NCI-H1417 treated with DMSO at 0.1 percent for 48 hours (cell line): ENCODE measurements at places on chromosomes 3 and 15.

- DNase-seq = no peak
These were observed 32.6 kb upstream of the ITGA11 start for GRCh38 chr15:68464448-68465090.

GRCh38 chr15:78195735-78196201 is 38.6 kb downstream of the ACSBG1 start:
- DNase-seq = no peak

GRCh38 chr3:56962206-56962605 is 98.3 kb upstream of the SPATA12 start:
- no peak for DNase-seq

GRCh38 chr3:185807445-185808068 is 17.3 kb downstream of the IGF2BP2 start:
- DNase-seq = no peak

- DNase-seq = no peak
These were observed 10.4 kb downstream of the WDR82 start for GRCh38 chr3:52268036-52268435.

DNA sequence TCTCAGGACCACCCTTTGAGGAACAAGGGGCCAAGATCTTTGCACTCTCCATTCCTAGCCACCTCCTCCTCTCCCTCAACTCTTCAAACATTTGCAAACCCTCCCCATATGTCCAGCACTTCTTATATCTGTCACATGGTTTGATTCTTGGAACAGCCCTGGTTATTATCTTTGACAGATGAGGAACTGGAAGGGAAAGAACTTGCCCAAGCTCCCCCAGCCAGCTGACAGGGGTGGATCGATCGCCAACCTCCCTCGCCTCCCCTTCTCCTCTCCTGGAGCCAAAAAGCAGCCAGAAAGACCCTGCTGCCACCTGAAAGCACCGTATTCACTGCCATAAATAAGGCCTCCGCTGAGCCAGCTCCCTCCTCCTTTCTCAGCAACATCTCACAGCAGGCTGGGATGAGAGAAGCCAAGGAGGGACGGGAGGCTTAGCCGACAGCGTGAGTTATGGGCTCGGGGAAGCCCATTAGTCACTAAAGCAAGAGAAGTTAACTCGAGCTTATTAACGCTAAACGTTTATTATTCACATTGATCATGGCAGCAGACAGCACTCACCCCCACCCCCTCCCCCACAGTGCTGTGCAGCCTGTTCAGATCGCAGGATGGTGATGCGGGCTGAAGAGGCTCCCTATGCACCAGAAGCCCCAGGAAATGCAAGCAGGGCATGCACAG is 22.2 kb upstream of the FGD5 start:
- no peak for DNase-seq

GRCh38 chr3:128313935-128314334 is 152.8 kb downstream of the DNAJB8 start:
- DNase-seq = no peak

DNA sequence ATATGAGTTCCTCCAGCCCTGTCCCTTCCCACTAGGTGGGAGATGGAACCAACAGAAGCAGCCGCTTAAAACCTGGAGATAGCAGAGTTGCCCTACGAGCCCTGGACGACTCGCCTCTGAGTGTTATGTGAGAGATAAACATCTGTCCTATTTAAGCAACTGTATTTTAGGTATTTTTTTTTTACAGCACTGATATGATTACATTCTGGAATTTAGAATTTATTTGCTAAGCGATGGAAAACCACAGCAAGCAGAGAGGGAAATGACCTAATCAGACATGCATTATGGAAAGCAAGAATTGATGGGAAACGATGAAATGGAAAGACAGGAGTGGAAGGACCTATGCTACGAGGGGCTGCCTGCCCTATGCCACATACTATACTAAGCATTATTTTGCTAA is 379.0 kb upstream of the IL12A start:
- DNase-seq = no peak

GRCh38 chr3:2993736-2994135 is 116.4 kb downstream of the IL5RA start:
- DNase-seq = no peak

DNA sequence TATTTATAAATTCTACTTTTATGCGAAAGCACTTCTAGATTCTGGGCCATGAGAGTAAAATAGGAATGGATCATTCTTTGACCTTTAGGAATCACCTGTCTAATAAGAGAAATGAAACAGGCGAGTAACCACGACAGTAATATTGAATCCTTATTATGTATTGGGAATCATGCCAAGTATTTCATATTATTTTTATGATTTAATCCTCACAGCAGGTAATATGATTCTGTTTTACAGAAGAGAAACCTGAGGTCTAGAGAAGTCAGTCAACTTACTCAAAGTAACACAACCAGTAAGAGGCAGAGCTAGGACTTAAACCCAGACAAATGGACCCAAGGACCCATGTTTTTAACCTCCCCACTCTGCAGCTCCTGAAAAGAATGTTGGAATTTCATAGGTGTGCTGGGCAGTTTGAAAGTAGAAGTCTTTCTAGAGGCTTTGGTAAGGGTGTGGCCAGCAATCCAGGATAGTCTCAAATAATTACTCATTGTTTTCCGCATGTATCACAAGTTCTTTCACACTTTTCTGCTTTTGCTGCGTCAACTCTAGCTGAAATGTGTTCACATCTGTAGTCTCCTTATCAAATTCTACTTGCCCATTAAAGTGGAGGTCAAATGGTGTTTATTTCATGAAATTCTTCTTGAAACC is 181.7 kb downstream of the TPRG1 start:
- DNase-seq = no peak

- no peak for DNase-seq
These were observed 90.0 kb downstream of the RBPMS2 start for GRCh38 chr15:64685230-64685888.

GRCh38 chr3:79729096-79729495 is 38.7 kb downstream of the ROBO1 start:
- no peak for DNase-seq

DNA sequence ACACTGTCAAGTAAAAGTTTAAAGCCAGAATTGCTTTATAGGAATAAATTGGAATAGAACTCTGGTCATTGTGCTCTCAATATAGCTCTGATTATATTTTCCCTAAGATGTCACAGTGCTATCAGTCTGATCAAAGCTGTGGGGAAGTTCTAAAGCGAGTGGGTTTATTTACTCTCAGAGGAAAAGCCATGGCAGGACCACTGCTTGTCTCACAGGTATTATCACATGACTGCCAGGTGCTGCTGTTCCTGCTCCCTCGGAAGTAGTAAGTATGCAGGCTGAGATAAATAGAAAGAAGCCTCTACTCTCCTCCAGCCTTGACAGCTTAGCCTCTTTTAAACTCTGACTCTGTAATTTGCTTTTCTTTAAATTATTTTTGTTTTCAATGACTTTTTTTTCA is 49.1 kb upstream of the UTS2B start:
- no peak for DNase-seq

DNA sequence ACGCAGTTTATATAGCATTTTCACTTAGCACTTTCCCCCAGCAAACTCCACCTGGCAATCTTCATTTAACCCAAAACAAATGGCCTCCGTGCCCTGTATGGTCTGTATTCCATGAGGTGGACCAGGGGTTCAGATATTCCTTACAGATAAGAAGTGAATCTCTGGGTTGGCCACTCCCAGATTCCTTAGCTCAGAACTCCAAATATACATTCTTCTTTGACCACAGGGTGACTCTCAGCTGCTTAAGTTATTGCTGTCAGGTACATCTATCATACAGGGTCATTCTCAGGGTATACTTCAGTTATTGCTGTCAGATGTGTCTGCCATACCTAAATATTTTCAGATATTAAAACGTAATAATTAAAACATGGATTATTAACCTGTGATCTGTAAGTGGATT is 229.8 kb downstream of the TBL1XR1 start:
- DNase-seq = no peak

DNA sequence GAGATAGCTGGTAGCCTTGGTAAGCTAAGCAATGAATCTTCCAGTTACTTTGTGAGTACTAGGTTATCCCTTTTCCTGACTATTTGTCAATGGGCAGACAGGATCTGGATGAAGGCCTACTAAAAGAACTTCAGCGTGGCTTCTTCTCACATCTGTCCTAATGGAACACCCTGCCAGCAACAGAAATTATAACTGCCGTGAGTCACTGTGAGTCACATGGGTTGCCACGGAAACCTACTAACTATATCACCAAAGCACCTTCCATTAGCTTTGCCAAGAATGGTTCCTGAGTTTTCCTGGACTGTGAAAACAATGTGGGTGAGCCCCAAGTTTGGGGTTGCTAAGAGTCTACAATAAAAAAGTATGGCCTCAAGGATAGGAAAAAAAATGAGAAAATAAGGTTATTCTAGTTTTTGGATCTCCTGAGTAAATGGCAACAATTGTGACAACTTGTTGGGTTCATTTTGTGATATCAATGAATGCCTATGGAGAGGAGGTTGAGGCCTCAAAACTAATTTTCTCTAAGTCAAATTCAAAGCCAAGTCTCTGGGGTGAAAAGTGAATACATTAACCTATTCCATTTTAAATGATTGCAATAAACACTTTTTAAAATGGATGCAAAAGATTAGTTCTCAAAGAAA is 195.1 kb upstream of the ICE2 start:
- no peak for DNase-seq

GRCh38 chr15:72971766-72972165 is 80.5 kb upstream of the NEO1 start:
- no peak for DNase-seq

GRCh38 chr15:48888191-48888590 is 10.3 kb downstream of the EID1 start:
- DNase-seq = no peak

GRCh38 chr15:84898761-84899160 is 14.3 kb downstream of the SLC28A1 start:
- DNase-seq = no peak

DNA sequence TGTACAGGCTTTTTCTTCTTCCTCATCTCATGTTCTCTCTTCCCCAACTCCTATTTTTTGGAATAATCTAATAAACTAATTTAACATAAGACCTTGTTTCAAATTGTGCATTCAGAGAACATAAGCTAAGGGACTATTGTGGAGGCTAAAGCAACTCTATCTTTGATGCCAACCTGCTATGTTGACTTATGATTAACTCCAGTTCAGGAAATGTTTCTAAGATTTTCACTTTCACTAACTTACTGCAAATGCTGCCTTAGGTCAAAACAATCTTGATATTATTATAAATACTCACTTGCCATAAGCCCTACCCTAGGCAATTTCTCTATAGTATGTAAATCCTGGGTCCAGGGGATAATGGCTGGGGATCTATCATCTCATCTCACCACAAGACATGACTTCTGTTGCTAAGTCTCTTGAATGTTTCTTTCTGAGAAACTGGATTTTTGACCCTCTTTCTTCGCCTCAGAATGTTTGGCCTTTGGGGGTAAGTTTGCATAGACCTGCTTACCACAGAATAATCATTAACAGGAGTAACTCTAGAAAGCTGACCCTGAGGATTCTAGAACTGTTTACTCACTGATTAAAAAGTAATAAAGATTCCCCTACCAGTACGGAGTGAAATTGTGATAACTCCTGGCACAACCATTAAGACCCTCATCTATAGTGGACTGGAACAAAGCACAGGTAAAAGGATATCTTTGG is 768.1 kb downstream of the GBE1 start:
- DNase-seq = no peak

DNA sequence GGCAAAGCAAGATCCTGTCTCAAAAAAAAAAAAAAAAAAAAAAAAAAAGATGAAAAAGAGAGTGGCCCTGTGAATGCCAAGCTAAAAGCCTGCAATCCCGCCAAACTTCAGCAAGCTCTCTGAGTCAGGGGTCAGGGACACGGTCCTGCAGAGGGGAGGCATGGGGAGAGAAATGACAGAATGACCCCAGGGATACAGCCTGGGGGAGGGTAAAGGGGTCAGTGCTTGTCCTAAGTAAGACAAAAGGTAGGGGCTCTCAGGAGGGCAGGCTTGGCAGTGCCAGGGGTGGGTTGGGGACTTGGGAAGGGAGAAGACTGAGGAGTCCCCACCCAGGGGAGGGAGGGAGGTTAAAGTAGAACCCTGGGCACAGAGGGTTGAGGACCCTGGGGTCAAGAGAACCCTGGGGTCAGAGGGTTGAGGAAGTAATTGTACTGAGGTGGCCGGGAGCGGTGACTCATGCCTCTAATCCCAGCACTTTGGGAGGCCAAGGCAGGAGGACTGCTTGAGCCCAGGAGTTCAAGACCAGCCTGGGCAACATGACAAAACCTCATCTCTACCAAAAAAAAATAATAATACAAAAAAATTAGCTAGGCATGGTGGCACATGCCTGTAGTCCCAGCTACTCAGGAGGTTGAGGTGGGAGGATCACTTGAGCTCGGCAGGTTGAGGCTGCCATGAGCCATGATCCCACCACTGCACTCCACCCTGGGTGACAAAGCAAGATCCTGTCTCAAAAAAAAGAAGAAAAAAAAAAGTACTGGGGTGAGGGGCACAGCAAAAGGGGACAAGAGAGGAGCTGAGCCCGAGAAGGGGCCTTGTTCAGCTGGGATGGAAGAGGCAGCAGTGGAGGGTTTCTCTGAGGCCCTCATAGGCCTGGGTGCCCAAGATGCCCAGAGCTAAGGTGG is 5.2 kb upstream of the SEMA3B start:
- no peak for DNase-seq

- no peak for DNase-seq
These were observed 65.8 kb downstream of the MRPL46 start for GRCh38 chr15:88401251-88401995.

- no peak for DNase-seq
These were observed 247.2 kb upstream of the LRRN1 start for GRCh38 chr3:3551981-3552380.

GRCh38 chr3:7209098-7209497 is 348.2 kb downstream of the GRM7 start:
- no peak for DNase-seq

GRCh38 chr3:86388820-86389219 is 602.1 kb downstream of the VGLL3 start:
- no peak for DNase-seq

GRCh38 chr3:126154391-126155279 is 25.8 kb downstream of the ALDH1L1 start:
- DNase-seq = no peak

DNA sequence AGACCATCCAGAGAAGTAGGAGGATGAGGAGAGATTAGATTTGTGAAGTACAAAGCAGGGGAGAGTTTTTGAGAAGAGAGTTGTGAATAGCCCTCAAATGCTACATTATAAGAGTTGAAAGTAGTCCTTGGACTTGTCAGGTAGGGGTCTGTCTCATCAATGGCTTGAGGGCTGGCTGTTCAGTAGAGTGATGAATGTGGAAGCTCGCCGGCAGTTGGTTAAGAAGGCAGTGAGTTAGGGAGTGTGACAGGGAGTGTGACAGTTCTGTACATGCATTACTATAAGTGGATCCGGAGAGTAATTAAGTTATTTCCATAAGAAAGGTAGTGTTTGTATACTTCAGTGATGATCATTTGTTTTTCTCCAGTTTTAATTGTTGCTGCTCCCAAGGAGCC is 32.5 kb downstream of the SLMAP start:
- DNase-seq = no peak

DNA sequence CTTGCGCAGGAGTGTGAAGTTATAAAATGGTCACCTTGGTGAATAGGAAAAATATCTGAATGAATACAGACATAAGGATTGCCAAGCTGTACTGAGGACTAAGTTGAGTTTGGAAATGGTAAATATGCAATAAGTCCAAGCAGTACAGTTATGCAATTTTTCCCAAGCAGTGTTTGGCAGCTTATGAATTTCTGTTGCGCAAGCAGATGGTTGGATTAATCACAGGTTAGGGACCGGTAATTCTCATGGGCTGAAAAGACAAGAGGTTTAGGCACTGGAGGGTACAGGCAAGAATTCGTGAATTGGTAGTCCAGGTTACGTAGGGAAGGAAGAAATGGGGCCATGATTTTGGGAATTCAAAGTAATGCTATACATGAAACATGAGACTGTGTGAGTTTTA is 210.3 kb downstream of the RAP2B start:
- DNase-seq = no peak

GRCh38 chr3:20083953-20084352 is 43.7 kb downstream of the KAT2B start:
- DNase-seq = no peak
